ENCODE measurements at places on chromosomes 13 and 19.
A peak's percentile ranks its signal among the peaks of the same experiment; 100 is the strongest.

GRCh38 chr13:26254583-26255111, 718 bp downstream of the CDK8 start:
- DNase-seq, result peak; percentile 73

DNA sequence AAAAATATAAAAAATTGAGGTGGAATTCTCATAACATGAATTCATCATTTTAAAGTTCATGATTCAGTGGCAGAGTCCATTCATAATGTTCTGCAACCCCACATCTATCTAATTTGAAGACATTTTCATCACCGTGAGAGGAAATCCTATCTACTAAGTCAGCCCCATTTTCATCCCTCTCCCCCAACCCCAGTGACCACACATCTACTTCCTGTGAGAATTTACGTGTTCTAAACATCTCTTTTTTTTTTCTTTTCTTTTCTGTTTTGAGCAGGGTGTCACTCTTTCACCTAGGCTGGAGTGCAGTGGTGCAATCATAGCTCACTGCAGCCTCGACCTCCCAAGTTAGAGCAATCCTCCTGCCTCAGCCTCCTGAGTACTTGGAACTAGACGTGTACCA, 17.5 kb downstream of the ATCAY start:
- no peak for DNase-seq

GRCh38 chr19:38389101-38389925, 816 bp downstream of the SPRED3 start:
- no peak for DNase-seq

- DNase-seq, result no peak
Observed at GRCh38 chr19:24000656-24001055, 86.0 kb downstream of the ZNF726 start.

- peak; percentile 5 for DNase-seq
Observed at GRCh38 chr13:76813891-76814290, 72.3 kb downstream of the KCTD12 start.

GRCh38 chr13:99982731-99983498, 1.3 kb downstream of the ZIC2 start:
- no peak for DNase-seq

GRCh38 chr19:11921852-11922495, 2.9 kb upstream of the ZNF700 start:
- DNase-seq, result no peak

DNA sequence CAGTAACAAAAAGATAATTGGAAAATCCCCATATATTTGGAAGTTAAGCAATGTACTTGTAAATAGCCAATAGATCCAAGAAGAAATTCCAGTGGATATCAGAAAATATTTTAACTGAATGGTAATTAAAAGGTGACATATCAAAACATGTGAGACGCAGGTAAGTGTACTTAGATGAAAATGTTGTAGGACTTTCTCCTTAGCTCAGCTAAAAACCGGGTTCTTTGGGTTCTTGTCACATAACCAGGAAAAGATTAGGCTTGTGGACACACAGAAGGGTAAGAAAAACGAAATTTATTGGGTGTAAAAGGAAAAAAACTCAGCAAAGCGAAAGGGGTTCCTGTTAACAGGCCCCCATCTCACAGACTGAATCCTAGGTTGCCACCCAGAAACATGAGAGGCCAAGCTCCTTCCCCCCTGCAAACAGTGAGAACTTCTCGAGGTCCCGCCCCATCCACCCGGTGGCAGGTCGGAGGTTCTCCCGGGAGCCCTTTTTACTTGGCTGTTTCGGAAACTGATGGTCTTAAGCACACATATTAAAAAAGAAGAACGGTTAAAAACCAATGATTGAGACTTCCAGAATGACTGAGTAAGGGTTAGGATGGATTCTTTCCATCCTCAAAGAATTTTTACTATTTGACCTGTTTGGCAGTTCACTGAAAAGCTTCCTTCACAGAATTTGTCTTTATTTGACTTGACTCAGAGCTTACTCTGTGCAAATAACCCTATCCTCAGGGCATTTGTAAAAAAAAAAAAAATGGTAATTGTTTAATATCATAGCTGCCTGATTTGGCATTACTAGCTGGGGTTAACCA, 3.1 kb upstream of the CCDC70 start:
- no peak for DNase-seq

- no peak for DNase-seq
Observed at GRCh38 chr13:35909091-35909490, 222.1 kb downstream of the DCLK1 start.

DNA sequence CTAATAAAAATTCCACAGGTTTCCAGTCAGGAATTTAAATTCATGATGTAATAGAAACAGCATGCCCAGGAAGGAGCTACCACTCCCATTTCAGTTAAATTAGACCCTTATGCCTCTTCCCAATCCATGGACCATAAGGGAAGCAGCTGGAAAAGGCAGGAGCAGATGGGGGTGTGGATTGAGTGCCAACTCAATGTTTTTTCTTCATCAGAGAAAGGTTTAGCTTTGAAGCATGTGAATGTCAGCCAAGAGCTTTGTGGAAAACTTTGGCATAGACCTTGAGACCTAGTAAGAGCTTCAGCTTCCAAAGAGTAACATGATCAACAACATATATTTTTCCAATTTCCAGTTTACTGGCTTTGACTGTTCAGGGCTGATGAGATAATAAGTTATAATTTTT, 2139.9 kb downstream of the PCDH9 start:
- DNase-seq, result no peak

- DNase-seq, result no peak
Observed at GRCh38 chr13:50361282-50361681, 346.0 kb downstream of the KCNRG start.

- no peak for DNase-seq
Observed at GRCh38 chr13:39132286-39133230, 94.3 kb downstream of the NHLRC3 start.

GRCh38 chr19:41189425-41190065, 3.5 kb upstream of the CYP2S1 start:
- no peak for DNase-seq

GRCh38 chr13:99056381-99057014, 78.6 kb upstream of the DOCK9 start:
- DNase-seq, result no peak

DNA sequence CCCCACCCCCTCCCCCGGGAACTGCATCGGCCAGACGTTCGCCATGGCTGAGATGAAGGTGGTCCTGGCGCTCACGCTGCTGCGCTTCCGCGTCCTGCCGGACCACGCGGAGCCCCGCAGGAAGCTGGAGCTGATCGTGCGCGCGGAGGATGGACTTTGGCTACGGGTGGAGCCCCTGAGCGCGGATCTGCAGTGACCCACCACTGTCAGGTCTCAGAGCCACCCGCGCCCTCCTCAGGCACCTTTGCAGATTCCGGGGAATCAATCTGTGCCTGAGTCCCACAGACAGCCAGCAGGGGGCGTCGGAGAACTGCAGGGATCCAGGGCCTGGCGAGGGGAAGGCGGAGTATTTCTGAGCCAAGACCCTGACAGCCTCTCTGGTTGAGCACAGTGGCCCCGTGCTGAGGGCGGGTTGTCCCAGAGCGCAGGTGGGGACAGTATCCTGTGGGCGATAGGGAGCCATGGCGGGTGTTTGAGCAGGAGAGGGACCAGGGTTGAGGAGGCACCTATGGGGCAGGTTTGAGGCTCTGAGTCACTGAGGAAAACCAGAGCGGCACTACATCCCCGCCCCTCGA, 30.4 kb upstream of the CYP4F8 start:
- peak; percentile 85 for DNase-seq

- DNase-seq, result no peak
Observed at GRCh38 chr13:58712191-58712590, 1080.6 kb downstream of the PCDH17 start.

- DNase-seq, result no peak
Observed at GRCh38 chr13:20387441-20387971, 138.2 kb downstream of the CRYL1 start.

DNA sequence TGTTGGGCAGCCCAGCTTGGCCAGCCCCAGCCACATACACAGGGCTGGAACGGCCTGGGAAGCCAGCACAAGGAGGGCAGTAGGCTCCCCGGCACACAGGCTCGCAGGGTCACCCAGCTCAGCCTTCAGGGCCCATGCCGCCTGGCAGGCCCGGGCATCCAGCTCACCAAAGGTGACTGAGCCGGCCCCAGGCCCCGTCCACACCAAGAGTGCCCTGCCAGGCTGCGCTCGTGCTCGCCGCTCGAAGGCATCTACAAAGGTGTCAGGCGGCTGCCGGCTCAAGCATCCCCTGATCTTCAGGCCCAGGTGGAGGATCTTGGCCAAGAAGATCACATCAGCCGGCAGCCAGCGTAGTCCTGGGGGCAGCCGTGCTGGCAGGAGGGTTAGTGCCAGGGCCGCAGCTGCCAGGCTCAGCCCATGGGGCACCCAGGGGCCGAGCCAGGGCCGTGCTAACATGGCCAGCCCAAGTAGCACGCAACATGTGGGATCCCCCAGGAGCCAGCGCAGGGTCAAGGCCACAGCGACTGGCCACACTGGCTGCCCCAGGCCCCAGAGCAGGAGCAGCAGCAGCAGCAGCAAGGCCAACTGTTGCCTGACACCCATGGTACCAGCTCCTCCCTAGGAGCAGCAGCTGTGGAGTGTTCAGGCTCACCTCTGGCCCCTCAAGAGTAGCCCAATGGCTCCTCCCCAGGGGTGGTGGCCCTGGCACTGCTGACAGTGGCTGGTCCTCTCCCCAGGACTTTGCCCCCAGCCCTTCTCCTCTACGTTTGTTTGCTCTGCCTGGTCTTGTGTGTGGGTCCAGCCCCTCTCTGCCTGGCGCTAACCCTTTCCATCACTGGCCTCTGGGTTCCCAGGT, at the start of gene SLC27A5:
SLC27A5 (minus strand) TSS at position 640 of the 856 bp plus-strand sequence; CDS start at position 603, 37 bp downstream.
- DNase-seq, result no peak

GRCh38 chr13:23793711-23794110, 95.5 kb downstream of the MIPEP start:
- no peak for DNase-seq

DNA sequence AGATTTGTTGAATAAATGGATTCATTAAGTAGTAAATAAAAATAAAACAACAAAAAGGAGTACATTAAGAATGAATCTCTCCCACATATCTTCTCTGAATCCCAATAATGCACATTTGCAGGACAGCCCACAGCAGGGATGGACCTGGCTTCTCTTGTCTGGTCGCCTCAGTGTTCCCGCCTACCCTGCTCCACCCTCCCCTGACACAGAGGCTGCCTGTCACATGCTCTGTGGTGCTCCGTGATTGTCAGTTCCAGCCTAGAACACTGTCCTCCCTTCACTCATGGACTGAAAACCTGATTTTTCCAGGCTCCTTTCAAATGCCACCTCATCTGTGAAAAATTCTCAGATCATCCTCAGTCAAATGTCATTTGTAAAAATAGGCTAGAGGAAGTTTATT, 94.5 kb upstream of the GPR12 start:
- no peak for DNase-seq

DNA sequence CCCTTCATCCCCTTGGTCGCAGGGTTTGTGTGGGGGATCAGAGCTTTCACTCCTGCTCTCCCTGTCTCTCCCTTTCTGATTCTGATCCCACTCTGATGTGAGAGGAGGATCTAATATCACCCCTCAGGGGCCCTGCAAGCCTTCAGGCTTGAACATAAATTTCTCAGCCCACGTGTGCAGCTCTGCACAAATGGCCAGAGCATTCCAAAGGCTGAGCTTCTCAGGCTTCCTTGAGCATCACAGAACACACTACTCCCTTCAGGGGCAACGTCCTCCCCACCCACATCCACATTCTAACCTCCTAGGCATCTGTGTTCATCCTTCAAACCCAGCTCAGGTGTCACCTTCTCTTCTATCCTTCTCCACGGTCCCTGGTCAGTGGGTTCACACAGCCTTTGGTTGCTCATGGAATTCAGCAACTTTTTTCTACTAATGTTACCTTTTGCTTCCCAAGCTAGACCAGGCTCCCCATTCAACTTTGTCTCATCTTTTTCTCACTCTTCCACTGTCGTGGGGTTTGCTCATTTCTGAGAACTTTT, 24.4 kb upstream of the DOCK9 start:
- DNase-seq, result no peak

GRCh38 chr13:111186305-111186935, 71.3 kb downstream of the ARHGEF7 start:
- DNase-seq, result no peak

GRCh38 chr19:50647879-50648615, 1.2 kb upstream of the C19orf81 start:
- no peak for DNase-seq

DNA sequence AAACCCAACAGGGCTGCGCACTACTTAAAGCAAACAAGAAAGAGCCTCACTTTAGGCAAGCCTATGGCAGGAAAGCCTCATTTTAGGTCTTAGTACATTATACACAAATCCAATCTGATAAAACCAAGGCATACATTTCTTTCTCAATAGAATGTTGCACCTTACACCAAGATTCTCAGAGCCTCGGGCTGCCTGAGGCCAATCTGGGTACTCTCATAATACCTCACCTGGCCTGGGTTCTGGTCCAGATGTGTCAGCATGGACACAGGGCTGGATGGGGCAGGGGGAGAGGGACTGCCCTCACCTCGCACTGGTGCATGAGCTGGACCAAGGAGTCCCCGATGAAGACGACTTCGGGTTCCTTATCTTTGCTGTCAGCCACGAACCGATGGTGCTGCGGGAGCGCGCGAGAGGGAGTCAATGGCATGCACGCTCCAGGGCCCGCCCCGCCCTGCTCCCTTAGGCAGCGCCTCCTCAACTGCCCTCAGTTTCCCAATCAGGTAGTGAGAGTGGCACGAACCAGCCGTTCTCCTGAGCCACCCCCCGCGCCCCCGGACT, at the start of gene PRR19:
PRR19 (plus strand) TSS at position 487 of the 558 bp plus-strand sequence. CDS start 7,453 bp downstream, outside the sequence.
- peak; percentile 37 for DNase-seq

GRCh38 chr19:11209839-11210655, 12.7 kb upstream of the KANK2 start:
- no peak for DNase-seq

- DNase-seq, result no peak
Observed at GRCh38 chr13:114155926-114156883, 22.9 kb upstream of the CFAP97D2 start.

DNA sequence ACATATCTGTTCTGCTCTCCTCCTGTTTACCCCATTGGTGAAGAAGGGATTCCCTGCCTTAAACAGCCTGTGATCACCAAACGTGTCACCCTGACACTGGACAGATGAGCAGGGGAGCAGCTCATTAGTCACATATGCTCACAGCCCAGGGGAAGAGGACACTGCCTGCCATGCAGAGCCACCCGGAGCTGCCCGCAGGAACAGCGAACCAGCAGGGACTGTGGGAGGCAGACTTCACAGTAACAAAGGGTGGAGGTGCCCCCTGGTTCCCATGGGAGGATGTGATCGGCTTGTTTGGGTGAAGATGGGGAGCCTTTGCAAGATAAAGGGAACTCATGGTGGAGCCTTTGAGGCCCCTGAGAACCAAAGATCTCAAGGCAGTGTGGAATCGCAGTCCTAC, 88.6 kb upstream of the FARP1 start:
- DNase-seq, result no peak

- DNase-seq, result no peak
Observed at GRCh38 chr19:30288911-30289310, 83.3 kb upstream of the ZNF536 start.

- no peak for DNase-seq
Observed at GRCh38 chr13:101415358-101416174, 742 bp downstream of the NALCN start.

- DNase-seq, result no peak
Observed at GRCh38 chr13:96428911-96429310, 339.0 kb downstream of the HS6ST3 start.

- DNase-seq, result peak; percentile 58
Observed at GRCh38 chr13:109941951-109942350, 155.6 kb upstream of the IRS2 start.

Data from NB4 (cell line).